ENCODE measurements at places on chromosomes 5 and 9. TPM values are rescaled to one million over a fixed set of nuclear protein-coding genes. Genes with fewer than 3 reads are reported as not detected.

IFNA7 gene
- not detected for total RNA-seq

MORN5 gene
- total RNA-seq: not detected

NUTM2F gene
- total RNA-seq: not detected

IFNK gene
- total RNA-seq: not detected

SMU1 gene
- 19.0 TPM for total RNA-seq

GARIN3 gene
- not detected for total RNA-seq

FOXD4L4 gene
- 0.50 TPM for total RNA-seq

PCDHB8 gene
- total RNA-seq: 1.1 TPM

PGM5 gene
- total RNA-seq: 21.7 TPM

FAM221B gene
- not detected for total RNA-seq

TTC23L gene
- 0.55 TPM for total RNA-seq

NRARP gene
- 15.2 TPM for total RNA-seq

DRD1 gene
- 0.17 TPM for total RNA-seq

KCNIP1 gene
- total RNA-seq: 0.35 TPM

HOMER1 gene
- total RNA-seq: 4.6 TPM

ABCA2 gene
- total RNA-seq: 34.8 TPM

RAD1 gene
- total RNA-seq: 22.6 TPM

PDE6A gene
- total RNA-seq: not detected

N4BP3 gene
- total RNA-seq: 3.6 TPM

TMEM232 gene
- total RNA-seq: 2.4 TPM

KLF4 gene
- total RNA-seq: 62.2 TPM

CNTNAP3 gene
- 5.3 TPM for total RNA-seq

TRAF1 gene
- 6.8 TPM for total RNA-seq

GPX8 gene
- 28.0 TPM for total RNA-seq

ISL1 gene
- total RNA-seq: not detected

TXNDC8 gene
- not detected for total RNA-seq

RNF14 gene
- 53.8 TPM for total RNA-seq

GKAP1 gene
- 4.4 TPM for total RNA-seq

CD14 gene
- total RNA-seq: 76.8 TPM

SEMA4D gene
- 30.2 TPM for total RNA-seq

PCDHA1 gene
- total RNA-seq: not detected

ESM1 gene
- 5.4 TPM for total RNA-seq

AHRR gene
- 5.5 TPM for total RNA-seq

GNA14 gene
- 4.3 TPM for total RNA-seq

RNF224 gene
- 0.18 TPM for total RNA-seq

ACOT12 gene
- total RNA-seq: not detected

KIF12 gene
- total RNA-seq: 9.0 TPM

STPG3 gene
- total RNA-seq: not detected

ZNF883 gene
- total RNA-seq: 3.4 TPM

SH3TC2 gene
- 1.0 TPM for total RNA-seq

BTNL3 gene
- not detected for total RNA-seq

All from left lung (tissue), 14 donors.